ENCODE measurements at places on chromosomes 7 and 10.

- DNase-seq = no peak
Measured at GRCh38 chr7:84877943-84878570, 308.8 kb downstream of the SEMA3D start.

GRCh38 chr10:62059217-62059920 lies 157.9 kb downstream of the ARID5B start:
- no peak for DNase-seq

GRCh38 chr7:74290553-74290950 lies 1.3 kb downstream of the CLIP2 start:
- DNase-seq = no peak

DNA sequence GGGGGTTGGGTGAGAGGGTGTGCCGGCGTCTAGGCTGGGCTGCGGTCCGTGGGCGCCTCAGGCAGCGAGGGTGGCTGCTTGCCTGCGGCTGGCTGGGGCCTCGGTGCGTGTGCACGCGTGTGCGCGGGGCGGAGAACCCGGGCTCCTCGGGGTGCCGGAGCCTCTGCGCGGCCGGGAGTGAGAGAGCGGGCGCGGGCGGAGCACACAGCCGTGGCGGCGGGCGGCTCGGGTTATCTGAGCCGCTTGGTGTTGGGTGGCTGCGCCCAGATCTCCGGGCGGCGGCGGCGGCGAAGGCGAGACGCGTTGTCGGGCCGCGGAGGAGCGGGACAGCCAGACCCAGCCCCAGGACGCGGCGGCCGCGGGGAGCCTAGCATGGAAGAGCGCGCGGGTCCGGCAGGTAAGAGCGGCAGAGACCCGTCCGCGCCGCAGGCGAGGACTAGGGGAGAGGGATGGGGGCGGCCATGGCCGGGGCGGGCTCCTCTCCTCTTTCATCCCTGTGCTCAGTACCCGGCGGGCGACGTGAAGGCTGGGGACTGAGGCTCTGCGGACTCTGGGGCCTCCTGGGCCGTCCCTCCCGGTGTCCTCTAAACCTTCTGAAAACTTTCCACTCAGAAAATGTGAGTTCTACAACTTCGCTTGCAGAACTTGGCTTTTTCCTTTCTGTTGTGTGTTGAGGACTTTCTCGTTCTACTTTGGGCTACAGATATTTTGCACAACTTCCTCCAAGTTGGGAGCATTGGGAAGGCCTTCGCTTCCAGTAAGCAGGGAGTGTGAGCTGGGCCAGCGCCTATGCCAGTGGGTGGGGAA lies 9.8 kb upstream of the PAX2 start:
- DNase-seq = no peak

DNA sequence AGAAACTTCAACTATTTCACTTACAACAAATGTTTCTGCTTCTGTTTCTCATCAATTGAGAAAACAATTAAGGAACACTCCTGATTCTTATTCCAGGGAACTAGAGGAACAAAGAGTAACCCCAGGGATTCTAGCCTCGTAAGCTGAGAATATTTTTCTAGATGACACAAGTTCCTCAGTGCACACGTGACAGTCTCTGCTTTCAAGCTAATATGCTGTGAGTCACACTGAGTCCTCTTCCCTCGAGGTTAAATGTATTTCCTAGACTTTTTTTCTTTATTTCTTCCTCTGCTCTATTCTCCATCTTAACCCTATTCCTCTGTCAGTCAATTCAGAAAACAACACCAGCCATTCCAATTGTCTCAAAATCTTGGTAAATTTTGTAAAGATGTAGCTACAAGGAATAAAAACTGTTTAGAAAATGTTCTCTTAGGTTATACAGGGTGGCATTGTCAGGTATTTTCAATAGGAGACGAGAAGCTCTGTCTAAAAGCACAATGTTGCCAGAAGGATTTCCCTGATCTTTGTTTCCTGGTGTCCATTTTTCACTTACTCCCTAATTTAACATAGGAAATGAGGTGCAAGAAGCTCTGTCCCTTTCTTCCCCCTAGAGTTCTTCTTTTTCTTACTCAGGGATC lies 5.8 kb upstream of the C1GALT1 start:
- DNase-seq = peak; percentile 98

- DNase-seq = no peak
Measured at GRCh38 chr10:63753808-63754207, 232.6 kb downstream of the REEP3 start.

DNA sequence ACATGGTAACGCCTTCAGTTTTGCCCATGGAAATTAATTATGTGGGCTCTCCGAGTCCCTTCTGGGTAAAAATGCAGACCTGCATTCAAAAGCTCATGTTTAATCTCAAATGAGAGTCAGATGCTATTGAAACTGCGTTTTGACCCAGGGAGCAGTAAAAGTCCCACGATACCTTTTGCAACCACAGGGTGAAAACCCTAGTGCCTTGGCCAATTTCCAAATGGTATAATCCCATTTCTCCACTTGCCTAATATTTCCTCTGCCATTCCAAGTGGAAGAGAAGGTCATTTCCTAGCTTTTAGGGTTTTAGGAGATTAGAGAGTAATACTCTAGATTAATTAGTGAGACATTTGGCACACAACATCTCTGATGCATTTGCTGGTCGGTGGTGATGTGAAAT lies 132.5 kb downstream of the NRP1 start:
- DNase-seq = no peak

DNA sequence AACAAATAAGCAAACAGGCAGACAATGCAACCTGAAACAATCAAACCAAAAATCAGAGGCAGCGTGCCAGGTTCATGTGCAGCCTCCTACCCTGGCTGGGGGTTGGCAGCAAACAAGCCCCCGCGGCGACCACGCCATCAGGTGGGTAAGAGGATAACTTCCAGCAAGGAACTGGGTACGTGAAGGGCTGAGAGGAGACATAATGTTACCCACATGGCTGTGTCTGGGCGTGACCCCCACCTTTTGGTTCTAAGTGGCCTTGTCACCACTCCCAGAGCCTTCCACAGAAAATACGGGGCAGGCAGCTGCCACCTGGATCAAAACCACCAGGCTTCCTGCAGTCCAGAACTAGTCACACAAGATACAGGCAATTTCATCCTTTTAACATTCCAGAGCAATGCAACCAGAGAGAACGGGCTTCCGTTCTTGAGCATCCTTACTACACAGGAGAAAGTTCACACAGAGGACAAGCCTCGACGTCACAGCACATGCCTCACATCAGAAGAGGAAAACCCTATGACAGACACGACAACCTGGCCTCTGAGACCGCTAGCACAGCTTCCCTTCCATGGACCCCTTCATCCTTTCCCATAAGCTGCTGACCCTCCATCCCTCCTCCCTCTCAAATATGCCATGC lies 171.0 kb downstream of the GRID1 start:
- no peak for DNase-seq

DNA sequence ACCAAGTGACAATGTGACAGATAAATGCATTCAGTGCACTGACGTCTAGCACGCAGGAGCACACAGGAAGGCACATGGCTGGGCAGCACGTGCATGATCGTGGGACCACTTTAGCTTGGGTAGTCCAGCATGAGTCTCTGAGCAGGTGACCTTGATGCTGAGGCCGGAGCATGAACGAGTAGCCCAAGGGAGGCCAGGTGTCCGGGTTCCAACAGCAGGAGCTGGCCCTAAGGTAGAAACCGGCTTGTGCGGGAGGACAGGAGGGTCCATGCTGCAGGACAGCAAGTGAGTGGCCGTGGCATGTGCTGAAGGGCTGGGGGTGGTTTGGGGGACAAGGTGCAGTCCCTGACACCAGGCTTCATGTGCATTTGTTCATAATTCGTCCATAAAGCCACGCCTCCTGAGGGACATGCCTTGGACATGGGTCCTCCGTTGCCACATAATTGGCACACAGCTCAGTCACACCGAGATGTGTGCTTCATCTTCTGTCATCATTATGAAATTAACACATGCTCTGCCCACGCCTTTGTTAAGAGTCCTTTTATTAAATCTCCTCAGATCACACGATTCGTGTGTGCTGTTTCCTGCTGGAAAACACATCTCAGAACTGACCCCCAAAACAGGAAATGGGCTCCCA lies 3.1 kb upstream of the STK32C start:
- DNase-seq = no peak

GRCh38 chr10:87594864-87595263 lies 64.8 kb upstream of the PAPSS2 start:
- DNase-seq = no peak

DNA sequence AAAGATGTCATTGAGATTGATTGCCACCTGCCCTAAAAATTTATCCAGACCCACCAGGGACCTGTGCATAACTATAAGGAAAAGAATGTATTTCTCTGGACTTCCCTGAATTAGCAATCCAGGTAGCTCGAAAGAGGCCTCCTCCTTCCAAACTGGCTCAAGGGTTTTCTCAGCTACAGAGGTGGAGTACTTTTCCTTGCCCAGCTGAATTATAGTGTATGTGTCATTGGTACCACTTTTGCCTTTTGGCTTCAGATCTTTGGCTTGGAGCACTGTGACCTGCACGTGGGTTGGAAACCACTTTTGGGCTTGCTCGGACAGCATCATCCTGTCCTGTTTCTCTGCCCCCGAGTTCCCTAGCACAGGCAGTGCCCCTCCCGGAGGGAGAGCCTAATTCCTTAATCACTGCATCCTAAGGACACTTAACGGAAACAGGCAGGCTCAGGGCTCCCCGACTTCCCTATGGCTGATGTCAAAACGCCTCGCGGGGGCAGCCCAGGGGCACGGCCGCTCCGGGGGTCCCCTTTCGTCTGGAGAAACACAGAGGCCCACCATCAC lies 825 bp downstream of the RAB11FIP2 start:
- DNase-seq = peak; percentile 68

GRCh38 chr7:116776610-116777289 lies 85.6 kb upstream of the CAPZA2 start:
- peak; percentile 93 for DNase-seq
